AG20443 (cell line): ENCODE measurements at places on chromosomes 11 and 22.

- DNase-seq, result peak; percentile 94
These were observed 32.9 kb upstream of the SMIM38 start for GRCh38 chr11:69122630-69123431.

GRCh38 chr11:10752061-10752460, 1.0 kb downstream of the CTR9 start:
- DNase-seq, result no peak

- peak; percentile 87 for DNase-seq
These were observed 11.8 kb upstream of the APLNR start for GRCh38 chr11:57248780-57249383.

DNA sequence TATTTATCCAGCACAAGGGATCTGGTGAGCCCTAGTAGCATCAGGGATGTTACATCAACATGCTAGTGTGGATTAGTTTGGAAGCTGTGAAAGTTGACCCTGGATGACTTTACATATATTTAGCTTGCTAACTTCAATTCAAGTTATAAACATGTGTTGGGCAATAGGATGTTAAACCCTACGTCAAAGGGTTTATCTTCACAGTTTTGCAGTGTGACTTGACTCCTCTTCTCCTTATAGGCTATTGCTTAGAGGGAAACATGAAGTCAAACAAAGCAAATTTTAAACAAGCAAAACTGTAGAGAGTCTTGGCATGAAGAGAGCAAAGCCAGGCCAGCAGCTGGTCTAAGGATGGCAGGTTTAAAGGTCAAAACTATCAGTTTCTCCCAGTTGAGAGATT, 11.3 kb upstream of the CTSC start:
- DNase-seq, result no peak

DNA sequence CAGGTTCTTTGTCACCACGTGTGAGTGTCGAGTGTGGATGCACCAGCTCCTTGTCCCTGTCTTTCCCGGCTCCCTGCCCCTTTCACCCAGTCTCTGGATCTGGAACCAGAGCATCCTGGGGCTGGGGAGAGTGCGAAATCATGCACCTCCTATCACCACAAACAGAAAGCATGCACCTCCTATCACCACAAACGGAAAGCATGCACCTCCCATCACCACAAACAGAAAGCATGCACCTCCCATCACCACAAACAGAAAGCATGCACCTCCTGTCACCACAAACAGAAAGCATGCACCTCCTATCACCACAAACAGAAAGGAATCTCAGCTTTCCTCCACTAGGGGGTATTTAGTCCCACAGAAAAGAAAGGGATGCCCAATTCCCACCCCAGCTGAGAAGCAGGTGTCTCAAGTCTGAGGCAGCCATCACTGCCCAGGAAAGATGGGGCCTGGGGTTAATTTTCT, 5.9 kb upstream of the GLB1L3 start:
- no peak for DNase-seq

GRCh38 chr11:106552694-106553203, 465.5 kb downstream of the GUCY1A2 start:
- no peak for DNase-seq

DNA sequence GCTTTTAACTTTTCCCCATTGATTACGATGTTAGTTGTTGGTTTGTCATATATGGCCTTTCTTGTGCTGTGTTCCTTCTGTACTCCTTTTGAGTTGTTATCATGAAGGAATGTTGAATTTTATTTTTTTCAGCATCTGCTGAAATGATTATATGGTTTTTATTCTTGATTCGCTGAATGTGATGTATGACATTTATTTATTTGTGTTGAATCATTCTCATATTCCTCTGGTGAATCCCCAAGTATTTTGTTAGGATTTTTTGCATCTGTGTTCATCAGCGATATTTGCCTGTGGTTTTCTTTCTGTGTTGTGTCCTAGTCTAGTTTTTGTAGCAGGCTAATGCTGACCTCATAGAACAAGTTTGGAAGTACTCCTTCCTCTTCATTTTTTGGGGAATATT, 78.2 kb downstream of the GGT1 start:
- peak; percentile 1 for DNase-seq
